ENCODE measurements at places on chromosomes 7 and 10. TPM values are rescaled to one million over a fixed set of nuclear protein-coding genes. Genes with fewer than 3 reads are reported as not detected.

The SPDYE1 gene
- total RNA-seq = not detected

The CTNNA3 gene
- 15.5 TPM for total RNA-seq

GRCh38 chr7:109577265-109577664 is 1007.6 kb downstream of the DNAJB9 start:
- DNase-seq = no peak

GRCh38 chr7:25894902-25895791 is 256.9 kb upstream of the NFE2L3 start:
- DNase-seq = peak; percentile 73

The C10orf143 gene
- 0.82 TPM for total RNA-seq

The SDK1 gene
- total RNA-seq = 9.9 TPM

DNA sequence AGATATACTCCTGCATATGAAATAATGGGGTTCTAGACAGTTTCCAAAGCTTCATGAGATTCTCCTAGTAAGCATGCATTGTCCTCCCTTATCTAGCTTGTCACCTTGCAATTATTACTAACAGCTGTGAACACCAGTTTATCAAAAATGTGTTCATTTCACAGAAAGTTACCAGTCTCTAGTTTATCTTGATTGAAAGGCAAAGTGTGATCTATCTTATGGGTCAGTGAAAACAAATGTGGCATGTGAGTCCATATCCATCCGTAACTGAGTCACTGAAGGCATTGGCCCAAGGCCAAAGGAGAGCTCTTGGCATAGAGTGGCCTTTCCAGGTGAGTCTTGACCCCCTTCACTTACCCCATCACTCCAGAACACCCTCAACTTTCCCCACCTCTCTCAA is 53.2 kb downstream of the GSAP start:
- no peak for DNase-seq

- DNase-seq = no peak
Measured at GRCh38 chr10:98231417-98231816, 36.6 kb downstream of the LOXL4 start.

- DNase-seq = peak; percentile 74
Measured at GRCh38 chr7:148153616-148154284, 436.8 kb upstream of the C7orf33 start.

DNA sequence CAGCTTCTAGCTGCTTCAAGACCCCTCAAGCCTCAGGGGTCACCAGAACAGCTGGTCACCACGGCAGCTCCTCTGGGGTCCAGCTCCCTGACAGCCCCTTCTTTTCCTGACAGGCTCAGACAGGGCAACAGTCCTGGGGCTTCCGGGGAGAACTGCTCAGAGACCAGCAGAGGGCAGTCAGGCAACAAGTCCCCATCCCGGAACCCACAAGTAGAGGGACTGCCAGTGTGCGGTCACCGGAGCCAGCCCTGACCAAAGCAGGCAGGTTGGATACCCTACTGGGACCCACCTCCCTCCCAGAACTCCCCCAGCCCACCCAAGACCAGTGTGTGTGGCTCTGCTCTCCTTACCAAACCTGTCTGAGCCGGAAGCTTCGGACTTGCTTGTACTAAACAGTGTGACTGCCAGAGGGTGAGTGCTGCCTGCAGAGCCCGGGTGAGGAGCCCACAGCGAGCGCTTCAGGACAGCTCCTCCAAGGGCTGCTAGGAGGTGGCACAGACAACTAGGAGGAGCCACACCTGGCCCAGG is 40.3 kb downstream of the YKT6 start:
- DNase-seq = peak; percentile 88

DNA sequence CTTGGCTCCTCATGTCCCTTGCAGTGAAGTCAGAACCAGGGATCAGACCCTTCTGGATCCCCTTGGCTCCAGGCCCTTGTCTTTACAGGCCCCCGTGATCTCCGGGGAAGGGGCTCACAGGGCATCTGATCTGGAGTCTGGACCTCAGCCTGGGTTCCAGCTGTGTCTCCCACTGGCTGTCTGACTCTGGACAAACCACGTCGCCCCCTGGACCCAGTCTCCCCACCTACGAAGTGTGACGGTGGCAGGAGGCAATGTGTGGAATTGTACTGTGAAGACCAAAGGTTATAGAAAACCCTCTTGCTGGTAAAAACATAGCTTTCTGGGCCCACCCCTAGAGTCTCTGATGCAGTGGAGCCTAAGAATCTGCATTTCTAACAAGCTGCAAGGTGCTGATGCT is 15.5 kb upstream of the C10orf71 start:
- no peak for DNase-seq

DNA sequence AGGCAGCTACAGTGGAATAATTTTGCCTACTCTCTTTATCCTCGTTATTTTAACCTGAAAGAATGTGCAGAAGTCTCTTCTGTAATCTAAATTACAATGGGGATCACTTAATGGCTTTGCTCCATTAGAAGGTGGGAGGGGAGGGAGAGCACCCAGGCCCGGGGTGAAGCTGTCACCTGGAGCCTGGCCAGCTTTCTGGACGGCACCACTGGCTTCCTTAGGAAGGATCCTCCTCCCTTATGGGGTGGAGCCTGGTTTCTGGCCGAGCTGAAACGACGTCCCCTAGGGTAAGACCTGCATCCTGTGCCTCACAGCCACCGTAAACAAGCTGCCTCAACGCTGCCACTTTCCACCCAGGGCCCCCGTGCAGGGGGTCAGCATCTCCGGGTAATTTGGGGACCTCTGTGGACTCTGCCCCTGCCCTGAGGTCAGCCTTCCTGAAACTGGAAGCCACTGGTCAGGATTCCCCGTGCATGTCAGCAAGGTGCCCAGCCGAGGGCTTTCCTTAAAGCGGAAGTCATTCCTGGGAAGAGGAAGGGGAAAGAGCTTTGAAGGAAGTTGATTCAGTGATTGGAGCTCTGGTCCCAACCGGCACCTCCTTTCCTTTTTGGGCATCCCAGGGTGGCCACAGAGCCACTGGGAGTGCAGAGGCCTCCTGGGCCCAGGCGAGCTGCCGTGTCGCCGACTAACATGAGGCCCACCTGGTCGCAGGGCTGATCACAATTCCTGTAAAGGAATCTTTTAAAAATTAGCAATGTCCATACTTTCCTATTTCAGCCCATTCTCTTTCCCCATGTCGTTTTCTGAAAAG is 569.1 kb downstream of the DNAJB6 start:
- peak; percentile 8 for DNase-seq

Measured in tongue (tissue), 3 donors.